ENCODE measurements at places on chromosomes 2 and 18. TPM values are rescaled to one million over a fixed set of nuclear protein-coding genes. Genes with fewer than 3 reads are reported as not detected.

Gene CHRNG
- not detected for total RNA-seq

Gene TNFRSF11A
- 0.43 TPM for total RNA-seq

Gene PLCL1
- total RNA-seq: under 0.01 TPM

Gene SERPINB10
- total RNA-seq: 1.1 TPM

Gene DNAJC5G
- not detected for total RNA-seq

Gene KCNIP3
- total RNA-seq: 0.57 TPM

Gene GCG
- not detected for total RNA-seq

Gene ZNF396
- 1.8 TPM for total RNA-seq

Gene RGPD6
- 26.2 TPM for total RNA-seq

Gene NGEF
- 0.57 TPM for total RNA-seq

Gene AQP12B
- not detected for total RNA-seq
